ENCODE measurements at places on chromosomes 12 and 14.

DNA sequence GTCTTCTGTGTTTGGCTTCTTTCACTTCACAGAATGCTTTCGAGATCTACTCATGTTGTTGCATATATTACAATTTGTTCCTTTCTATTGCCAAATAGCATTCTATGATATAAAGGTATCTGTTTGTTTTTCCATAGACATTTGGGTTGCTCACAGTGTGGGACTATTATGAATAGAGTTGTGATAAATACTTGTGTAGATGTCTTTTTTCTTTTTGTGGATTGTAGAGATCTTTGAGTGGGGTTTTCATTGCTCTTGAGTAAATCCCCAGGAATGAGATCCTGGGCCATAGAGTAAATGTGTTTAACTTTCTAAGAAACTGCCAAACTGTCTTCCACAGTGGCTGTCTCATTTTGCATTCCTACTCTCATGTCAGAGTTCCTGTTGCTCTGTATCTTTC is 24.9 kb upstream of the CEBPE start:
- DNase-seq, result no peak

GRCh38 chr12:116160231-116160630 is 117.3 kb downstream of the MED13L start:
- no peak for DNase-seq

DNA sequence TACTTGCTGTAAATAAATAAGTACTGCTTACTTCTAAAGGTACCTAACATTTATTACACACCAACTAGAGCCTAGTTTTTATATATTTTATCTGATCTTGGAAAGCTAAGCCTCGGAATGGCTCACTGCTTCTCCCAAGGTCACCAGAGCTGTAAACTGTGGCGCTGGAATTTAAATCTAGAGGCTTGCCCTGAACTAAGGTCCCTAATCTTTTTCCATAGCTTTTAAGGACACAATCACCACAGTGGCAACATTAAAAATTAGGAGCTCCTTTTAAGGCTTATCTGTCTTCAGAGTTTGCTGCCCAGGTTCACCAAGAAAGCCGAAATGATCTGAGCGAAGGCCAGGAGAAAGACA is 670 bp downstream of the CCNB1IP1 start:
- DNase-seq, result no peak

- DNase-seq, result no peak
These were observed 19.7 kb upstream of the NGB start for GRCh38 chr14:77290705-77291104.

DNA sequence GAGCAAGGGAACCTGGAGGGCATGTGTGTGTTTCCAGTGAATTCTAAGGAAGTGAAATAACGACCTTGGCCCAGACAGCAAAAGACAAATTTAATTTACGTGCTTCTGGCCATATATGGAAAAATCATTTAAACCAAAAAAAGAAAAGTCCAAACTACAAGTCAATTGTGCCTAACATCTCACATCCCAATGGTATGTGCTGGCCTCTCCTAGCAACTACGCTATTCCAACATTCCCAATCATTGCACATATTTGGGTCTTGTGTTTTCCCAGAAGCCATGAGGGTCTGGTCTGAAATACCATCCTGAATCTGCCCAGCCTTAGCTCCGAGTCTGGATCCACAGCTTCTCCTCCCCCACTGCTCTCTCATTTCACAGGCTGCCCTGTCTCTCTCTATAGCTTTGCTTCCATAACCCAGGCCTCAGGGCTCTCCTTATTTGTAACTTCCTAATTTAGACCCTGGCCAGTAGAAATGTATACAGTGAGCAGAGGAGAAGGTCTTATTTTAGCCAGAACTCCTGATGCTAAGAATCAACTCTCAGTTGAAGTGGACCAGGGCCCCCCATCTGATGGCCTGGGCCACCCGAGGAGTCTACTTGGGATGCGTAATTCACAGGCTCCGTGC is 224.6 kb downstream of the ANO2 start:
- no peak for DNase-seq

DNA sequence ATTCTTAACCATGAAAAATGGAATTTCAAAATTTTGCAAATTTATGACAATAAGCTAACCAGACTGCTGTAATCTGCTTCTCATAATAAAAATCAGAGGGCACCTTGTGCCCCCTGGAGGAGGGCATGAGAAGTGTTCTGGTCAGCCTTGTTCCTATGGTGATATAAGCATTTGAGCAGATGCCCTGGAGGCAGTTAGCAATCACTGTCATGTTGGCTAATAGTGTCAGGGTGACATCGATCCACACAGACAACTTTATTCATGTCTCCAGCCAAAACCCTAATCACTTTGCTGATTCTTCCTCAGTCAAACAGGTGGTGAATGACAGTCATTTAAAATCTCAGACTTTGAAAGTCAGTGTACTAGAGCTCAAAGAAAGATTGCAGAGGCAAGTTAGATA is 943.0 kb downstream of the GALC start:
- DNase-seq, result no peak

DNA sequence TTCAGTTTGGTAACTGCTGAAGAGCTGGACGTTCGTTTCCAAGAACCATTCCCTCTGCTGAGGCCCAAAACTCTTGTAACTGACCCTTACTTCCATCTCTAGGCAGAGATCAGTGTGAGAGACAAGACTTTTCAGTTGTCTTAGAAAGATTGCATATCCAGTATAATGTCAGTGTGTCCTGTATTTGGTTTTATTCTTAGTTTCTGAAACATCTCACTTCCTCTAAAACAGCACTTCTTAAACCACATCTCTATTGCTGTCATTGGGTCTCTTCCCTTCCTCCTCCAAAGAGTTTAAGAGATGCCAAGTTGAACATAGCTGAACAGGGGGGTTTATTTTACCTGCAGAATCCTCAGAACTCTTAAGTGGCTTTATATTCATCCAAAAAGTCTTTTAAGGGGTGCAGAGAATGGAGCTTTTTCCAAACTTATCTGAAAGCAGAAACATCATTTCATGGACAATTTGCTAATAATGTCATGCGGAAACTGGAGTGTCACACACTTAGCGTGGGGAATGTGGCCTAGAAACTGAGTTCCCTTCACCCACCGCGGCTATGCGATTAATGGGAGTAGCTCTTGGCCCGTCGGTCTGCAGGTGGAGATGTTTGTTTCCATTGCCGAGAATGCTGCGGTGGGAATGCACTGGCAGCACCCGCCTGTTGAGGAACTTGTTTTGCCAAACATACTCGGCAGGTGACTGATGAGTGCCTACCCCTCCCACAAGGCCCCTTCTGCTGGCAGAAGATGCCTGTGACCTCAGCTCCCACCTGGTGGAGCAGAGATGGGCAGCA is 148.2 kb downstream of the ADGRD1 start:
- DNase-seq, result no peak

DNA sequence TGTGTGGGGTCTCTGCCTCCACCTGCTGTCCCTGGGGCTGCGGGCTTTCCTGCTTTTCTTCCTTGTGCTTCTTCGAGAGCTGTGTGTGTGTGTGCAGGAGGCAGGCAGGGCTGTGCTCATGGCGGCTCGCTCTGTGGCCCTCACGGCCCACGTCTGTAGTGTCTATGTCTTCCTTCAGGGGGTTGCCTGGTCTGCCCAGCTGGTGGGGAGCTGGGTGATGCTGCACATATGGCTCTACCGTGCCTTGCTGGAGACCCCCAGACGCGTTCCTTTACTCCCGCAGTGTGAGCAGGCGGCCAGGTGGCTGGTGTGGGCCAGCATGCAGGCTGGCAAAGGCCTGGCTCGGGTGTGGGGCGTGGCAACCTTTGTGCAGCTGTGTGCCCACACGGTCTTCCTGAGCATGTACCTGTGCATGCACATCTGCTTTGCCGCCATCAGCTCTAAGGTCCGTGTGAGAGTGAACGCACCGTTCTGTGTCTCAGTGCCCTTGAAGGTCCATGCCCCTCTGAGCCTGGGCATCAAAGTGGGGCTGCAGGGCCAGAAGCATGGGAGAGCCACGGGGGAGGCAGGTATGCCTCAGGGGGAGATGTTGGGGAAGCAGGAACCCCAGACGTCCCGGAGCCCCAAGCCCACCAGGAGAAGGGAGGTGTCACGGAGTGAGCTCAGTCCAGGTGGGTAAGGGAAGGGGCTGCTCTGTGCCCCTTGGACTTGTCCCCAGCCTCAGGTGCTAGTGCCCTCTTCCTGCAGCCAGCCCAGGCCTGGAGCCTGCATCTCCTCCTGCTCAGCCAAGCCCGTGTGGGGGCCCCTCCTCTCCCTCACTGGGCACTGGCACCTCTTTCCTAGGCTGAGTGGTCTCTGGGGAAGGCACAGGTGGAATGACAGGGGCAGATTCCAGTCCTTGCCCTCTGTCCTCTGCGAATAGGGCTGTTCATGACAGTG is 26.4 kb downstream of the CLSTN3 start:
- DNase-seq, result no peak

- DNase-seq, result no peak
These were observed 119.4 kb downstream of the SAMD4A start for GRCh38 chr14:54686219-54686870.

DNA sequence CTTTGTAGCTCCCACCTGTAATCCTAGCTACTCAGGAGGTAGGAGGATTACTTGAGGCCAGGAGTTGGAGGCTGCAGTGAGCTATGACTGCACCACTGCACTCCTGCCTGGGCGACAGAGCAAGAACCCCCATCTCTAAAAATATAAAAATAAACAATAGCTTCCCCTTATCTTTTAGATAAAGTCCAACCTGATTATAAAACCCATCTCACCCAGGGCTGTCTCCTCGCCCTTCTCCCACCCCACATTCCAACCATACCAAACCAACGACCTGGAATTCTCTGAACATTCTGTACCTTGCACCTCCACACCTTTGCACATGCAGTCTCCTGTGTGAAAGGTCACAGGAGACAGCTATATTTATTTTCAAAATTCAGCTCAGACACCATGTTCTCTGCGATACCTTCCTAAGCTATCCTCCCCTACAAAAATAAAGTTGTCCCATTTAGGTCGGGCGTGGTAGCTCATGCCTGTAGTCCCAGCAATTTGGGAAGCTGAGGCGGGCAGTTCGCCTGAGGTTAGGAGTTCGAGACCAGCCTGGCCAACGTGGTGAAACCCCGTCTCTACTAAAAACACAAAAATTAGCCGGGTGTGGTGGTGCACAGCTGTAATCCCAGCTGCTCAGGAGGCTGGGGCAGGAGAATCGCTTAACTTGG is 7.7 kb downstream of the SLC7A7 start:
- DNase-seq, result no peak

DNA sequence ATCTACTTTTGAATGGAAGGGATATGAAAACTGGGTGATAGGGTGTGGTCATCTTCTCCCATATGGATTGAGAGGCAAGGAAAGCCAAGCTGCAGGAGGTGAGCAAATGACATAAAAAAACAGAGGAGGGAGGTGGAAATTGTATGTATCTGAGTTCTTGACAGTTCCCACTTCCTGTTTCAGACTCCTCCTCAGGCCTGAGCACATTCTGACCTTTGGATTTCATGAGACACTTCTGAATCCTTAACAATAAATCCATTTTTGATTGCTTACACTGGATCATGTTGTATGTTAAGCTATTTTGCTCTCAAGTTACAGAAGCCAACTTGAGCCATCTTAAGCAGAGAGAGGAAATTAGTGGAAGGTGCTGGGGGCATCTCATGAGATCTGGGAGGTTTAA is 11.6 kb upstream of the SRSF5 start:
- DNase-seq, result no peak

- DNase-seq, result peak; percentile 65
These were observed 55.9 kb downstream of the DYNC1H1 start for GRCh38 chr14:102020058-102020971.

DNA sequence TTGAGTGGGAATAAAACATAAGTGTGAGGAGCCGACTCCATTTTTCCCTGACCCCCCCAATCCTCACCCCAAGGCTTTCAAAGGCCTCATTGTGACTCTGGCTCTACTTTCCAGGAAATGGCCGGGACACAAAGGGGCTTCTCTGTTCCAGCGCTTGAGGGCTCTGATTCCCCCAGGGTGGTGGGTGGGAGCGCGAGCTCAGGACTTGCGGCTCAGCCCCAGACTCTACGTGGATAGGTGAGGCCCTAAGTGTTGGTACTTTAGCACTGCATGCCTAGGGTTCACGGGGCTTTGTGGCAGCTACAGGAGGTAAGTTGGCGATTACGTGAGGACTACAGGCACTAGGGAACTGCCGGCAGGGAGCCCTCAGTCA is 553 bp downstream of the CNPY2 start:
- no peak for DNase-seq

DNA sequence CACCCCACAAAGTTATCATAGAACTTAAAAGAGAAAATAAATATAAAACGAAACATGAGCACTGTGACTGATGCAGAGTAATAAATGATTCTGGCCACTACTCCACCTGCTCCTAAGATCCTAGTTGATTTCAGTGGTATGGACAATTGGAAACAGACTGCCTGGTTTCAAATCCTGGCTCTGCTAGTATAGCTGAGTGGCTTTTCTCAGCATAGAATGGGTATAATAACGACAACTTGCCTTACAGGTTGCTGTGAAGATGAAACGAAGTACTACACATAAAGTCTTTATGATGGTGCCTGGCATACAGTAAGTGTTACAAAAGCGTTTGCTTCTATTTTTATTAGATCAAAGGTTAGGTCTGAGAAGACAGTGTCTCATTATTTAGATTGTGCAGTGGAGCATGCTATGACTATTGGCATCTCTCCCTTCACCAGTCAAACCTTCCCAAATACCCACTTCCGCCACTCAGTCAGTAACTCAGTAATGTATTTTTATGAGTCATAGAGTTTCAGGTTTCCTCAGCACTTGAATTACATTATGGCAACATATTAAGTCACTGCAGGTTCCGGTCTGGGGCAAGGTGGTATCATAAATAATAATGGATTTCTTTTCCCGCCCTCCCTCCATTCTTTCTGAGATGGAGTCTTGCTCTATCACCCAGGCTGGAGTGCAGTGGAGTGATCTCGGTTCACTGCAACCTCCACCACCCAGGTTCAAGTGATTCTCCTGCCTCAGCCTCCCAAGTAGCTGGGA is 29.7 kb upstream of the NR2C1 start:
- peak; percentile 62 for DNase-seq

- DNase-seq, result no peak
These were observed 319.3 kb upstream of the NOVA1 start for GRCh38 chr14:26917086-26917485.

- DNase-seq, result no peak
These were observed 272.8 kb downstream of the AKAP6 start for GRCh38 chr14:32601906-32602305.

GRCh38 chr14:34926552-34926951 is 51.4 kb upstream of the BAZ1A start:
- DNase-seq, result no peak

DNA sequence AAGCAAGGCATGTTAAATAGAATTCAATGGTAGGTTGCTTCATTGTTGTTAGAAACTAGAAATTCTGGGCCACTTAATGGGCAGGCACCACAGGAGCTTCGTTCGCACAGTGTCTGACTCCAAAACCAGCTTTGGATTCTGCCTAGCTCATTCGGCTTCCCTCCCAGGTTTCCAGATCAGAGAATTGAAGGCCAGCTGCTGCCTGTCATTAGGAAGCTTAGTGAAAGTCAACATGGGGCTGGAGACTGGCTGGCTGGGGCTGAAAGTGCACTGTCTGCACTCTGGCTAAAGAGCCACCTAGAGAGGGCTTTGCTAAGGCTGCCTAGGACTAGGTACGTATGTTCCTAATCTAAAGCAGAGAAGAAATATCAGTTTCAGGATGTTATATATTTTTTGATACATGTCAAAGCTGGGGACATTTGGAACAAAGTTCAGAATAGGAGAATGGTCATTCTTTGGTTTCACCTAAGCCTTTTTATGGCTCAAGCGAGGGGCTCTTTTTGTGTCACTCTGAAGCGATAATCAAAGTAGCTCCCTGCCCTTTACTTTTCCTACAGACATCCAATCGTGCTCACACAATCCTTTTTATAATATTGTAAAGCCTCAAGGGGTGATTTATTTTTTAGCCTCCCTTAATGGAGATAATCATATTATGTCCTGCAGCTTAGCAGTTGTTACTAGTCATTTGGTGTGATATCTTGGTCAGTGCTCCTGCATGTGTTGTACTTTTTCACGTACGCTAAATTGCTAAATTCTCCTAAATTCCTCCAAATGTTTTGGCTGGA is 238.5 kb upstream of the NAV3 start:
- DNase-seq, result no peak
